ENCODE measurements at places on chromosomes 4 and X.

GRCh38 chrX:129359269-129359668 is 164.0 kb downstream of the SMARCA1 start:
- no peaks in the 10 kb centered on the region for H3K36me3 ChIP-seq
- no peaks in the 10 kb centered on the region for H3K4me1 ChIP-seq
- no peaks in the 10 kb centered on the region for H3K27me3 ChIP-seq

DNA sequence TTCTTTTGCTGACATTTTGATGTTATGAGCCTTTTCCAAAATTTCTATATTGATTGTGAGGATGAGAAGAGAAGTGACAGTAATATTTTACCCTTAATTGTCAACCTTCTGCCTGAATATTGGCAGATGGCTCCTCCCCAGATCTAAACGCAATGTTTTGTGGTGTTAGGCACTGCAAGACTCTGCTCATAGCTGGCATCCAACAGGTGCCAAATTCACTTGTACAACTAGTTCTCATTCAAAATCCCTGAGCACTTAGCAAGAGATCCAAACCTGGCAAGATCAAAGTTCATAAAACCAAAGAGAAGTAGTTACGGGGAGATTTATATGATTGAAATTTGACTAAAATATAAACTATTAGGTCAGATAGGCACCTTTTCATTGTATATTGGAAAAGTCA is 901.7 kb upstream of the INTU start:
- no peaks in the 10 kb centered on the region for H3K27me3 ChIP-seq
- no peak overlapping the region for H3K4me3 ChIP-seq
- no peak overlapping the region for H3K27ac ChIP-seq

DNA sequence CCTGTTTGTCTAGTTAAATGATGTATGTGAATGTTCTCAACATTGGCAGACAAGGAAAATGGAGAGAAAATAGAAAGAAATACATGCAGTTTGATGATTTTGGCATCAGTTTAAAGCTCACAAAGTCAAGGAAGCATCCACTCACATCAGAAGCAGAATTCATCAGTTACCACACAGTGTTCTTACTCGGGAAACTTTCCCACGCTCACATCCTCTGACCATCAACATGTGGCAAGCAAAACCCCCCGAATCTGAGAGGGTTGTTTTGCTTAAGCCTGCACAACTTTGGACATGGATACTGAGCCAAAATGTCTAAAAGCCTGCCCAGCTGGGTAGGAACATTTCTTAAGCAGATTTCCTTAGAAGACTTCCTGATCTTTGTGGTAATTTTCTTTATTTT is 407.6 kb downstream of the ANKRD50 start:
- H3K4me1 ChIP-seq, result no peaks in the 10 kb centered on the region
- no peak overlapping the region for H3K27ac ChIP-seq
- no peak overlapping the region for H3K4me3 ChIP-seq

DNA sequence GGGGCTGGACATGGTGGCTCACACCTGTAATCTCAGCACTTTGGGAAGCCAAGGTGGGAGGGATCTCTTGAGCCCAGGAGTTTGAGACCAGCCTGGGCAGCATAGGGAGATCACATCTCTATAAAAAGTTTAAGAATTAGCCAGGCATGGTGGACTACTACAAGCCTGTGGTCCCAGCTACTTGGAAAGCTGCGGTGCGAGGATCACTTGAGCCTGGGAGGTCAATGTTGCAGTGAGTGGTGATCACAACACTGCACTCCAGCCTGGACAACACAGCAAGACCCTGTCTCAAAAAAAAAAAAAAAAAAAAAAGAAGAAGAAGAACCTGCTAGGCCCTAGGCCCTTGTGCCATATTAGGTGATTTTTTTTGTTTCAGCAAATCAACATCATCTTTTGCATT is 12.2 kb downstream of the SRD5A3 start:
- no peak overlapping the region for H3K4me3 ChIP-seq
- H3K27ac ChIP-seq, result no peak overlapping the region
- H3K27me3 ChIP-seq, result no peaks in the 10 kb centered on the region
- H3K4me1 ChIP-seq, result no peaks in the 10 kb centered on the region
- no peak for DNase-seq

GRCh38 chrX:135707880-135708279 is 5.6 kb upstream of the CT45A1 start:
- no peaks in the 10 kb centered on the region for H3K36me3 ChIP-seq
- H3K27ac ChIP-seq, result no peak overlapping the region
- H3K4me1 ChIP-seq, result no peaks in the 10 kb centered on the region
- no peaks in the 10 kb centered on the region for H3K27me3 ChIP-seq
